Aortic smooth muscle cell (primary cell): ENCODE measurements at places on chromosomes 2 and 18. TPM values are rescaled to one million over a fixed set of nuclear protein-coding genes. Genes with fewer than 3 reads are reported as not detected.

Gene ABHD1
- total RNA-seq = 0.40 TPM in 1 of 2 replicates, not detected in the other

Gene FN1
- 3,653 and 7,001 TPM in 2 replicates for total RNA-seq

Gene COL6A3
- 651 and 657 TPM in 2 replicates for total RNA-seq

Gene ARL5A
- 48.7 and 66.3 TPM in 2 replicates for total RNA-seq

Gene MAP3K19
- total RNA-seq = not detected in 2 replicates

Gene CELF4
- total RNA-seq = under 0.01 and 0.40 TPM in 2 replicates

Gene TSGA10
- total RNA-seq = 2.7 and 2.8 TPM in 2 replicates

Gene APCDD1
- 0.79 and 4.4 TPM in 2 replicates for total RNA-seq

Gene B4GALT6
- 0.92 and 2.0 TPM in 2 replicates for total RNA-seq

Gene SULT1C2
- total RNA-seq = not detected in 2 replicates

Gene ANKRD36
- total RNA-seq = 24.3 and 25.5 TPM in 2 replicates

Gene ABCG8
- not detected in 2 replicates for total RNA-seq

Gene CENPA
- 4.2 and 9.0 TPM in 2 replicates for total RNA-seq

Gene RFTN2
- 19.7 and 25.6 TPM in 2 replicates for total RNA-seq

Gene OTX1
- not detected in 2 replicates for total RNA-seq

Gene CD226
- total RNA-seq = 0.53 and 0.56 TPM in 2 replicates

Gene LINC00305
- total RNA-seq = not detected in 2 replicates

Gene LOXL3
- 66.2 and 155 TPM in 2 replicates for total RNA-seq

Gene UBXN4
- 59.6 and 69.9 TPM in 2 replicates for total RNA-seq

Gene IL1F10
- not detected in 2 replicates for total RNA-seq

Gene PTPRN
- total RNA-seq = 0.25 and 0.40 TPM in 2 replicates

Gene MATN3
- 0.26 and 0.44 TPM in 2 replicates for total RNA-seq

Gene SERPINB5
- total RNA-seq = not detected in 2 replicates

Gene TYW5
- 7.1 and 7.9 TPM in 2 replicates for total RNA-seq

Gene CIAO1
- total RNA-seq = 60.1 and 68.6 TPM in 2 replicates

Gene HES6
- 1.7 and 1.8 TPM in 2 replicates for total RNA-seq

Gene SLC11A1
- 0.19 and 0.26 TPM in 2 replicates for total RNA-seq

Gene FAHD2A
- total RNA-seq = 19.3 and 27.0 TPM in 2 replicates

Gene CDH7
- not detected in 2 replicates for total RNA-seq

Gene GCG
- not detected in 2 replicates for total RNA-seq

Gene CCDC74A
- total RNA-seq = 7.3 and 8.7 TPM in 2 replicates

Gene COX7A2L
- 148 and 163 TPM in 2 replicates for total RNA-seq

Gene PMAIP1
- total RNA-seq = 1.7 and 1.9 TPM in 2 replicates

Gene INO80D
- 5.3 and 7.3 TPM in 2 replicates for total RNA-seq

Gene CD8B2
- not detected in 2 replicates for total RNA-seq

Gene ZNF514
- total RNA-seq = 10.4 and 11.4 TPM in 2 replicates

Gene KIAA2012
- under 0.01 TPM in 1 of 2 replicates, not detected in the other for total RNA-seq

Gene ATAD2B
- 9.0 and 14.1 TPM in 2 replicates for total RNA-seq

Gene FAP
- total RNA-seq = 91.9 and 141 TPM in 2 replicates

Gene RGPD4
- total RNA-seq = under 0.01 TPM in 1 of 2 replicates, not detected in the other

Gene CHRNG
- total RNA-seq = not detected in 2 replicates

Gene SNED1
- 37.2 and 59.5 TPM in 2 replicates for total RNA-seq

Gene SLC8A1
- 11.6 and 31.2 TPM in 2 replicates for total RNA-seq

Gene POTEJ
- total RNA-seq = not detected in 2 replicates

Gene GATA6
- 28.4 and 29.3 TPM in 2 replicates for total RNA-seq

Gene TGFBRAP1
- total RNA-seq = 14.9 and 16.8 TPM in 2 replicates

Gene NTSR2
- total RNA-seq = not detected in 2 replicates
